ENCODE measurements at places on chromosomes 2 and 18.

GRCh38 chr18:49843131-49843530, 29.8 kb upstream of the ACAA2 start:
- DNase-seq: no peak

GRCh38 chr18:68705119-68705518, 9.8 kb downstream of the TMX3 start:
- DNase-seq: no peak

DNA sequence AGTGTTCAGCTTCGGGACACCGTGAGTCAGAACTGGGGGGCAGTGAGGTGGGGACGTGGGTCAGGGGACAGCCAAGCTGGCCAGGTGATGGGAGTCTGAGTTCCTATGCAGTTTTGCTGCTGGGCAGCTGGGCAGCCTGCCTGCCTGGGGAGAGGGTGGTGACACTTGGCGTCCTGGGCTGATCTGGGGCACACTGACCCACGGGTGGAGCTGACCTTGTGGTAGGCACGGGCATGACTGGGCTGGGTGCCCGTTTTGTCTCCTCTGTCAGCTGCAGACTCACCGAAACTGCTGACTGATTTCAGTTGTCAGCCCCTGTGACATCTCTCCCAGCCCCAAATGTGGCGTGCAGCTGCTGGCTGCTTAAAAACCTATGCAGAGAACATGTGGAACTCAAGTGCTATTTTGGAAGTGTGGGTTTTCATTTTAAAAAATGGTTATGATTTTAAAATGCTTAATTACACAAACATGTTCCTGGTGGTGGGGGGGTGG, 32.6 kb upstream of the E2F6 start:
- DNase-seq: no peak

GRCh38 chr2:188042412-188042811, 249.3 kb upstream of the GULP1 start:
- DNase-seq: no peak

DNA sequence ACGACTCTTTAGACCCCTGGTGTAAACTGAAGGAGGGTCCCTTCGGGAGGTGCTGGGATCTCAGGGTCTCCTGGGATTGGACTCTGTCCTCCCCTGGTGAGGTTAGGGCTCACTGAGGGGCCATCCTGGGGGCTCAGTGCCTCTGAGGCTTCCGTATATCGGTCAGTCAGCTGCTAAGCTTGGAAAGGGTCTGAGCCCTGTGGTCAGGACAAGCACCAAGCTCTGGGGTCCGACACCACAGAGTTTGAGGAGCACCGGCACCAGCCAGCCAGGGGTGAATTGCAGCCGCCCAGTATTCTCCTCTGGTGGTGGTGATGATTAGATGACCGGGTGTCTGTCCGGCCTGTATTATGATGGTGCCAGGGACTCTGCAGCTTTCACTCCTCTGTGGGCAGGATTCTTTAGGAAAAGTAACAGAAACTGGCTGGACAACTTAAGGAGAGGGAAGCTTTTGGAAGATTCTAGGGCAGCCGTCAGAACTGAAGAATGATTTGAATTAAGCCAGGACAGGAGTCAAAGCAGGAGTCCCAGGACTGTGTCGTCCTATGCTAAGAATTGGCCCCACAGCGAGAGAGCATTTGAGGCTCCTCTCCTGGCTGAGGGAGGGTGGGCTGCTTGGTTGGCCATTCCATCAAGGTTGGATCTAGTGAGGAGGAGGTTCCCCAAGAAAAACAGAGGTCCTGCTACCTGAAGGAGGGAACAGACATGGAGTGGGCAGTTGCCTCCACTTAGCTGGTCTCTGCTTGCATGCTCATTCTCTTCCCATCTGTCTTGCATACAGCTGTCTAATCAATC, 158.6 kb upstream of the HS6ST1 start:
- DNase-seq: no peak

GRCh38 chr18:3114451-3114850, 101.5 kb upstream of the LPIN2 start:
- no peak for DNase-seq

DNA sequence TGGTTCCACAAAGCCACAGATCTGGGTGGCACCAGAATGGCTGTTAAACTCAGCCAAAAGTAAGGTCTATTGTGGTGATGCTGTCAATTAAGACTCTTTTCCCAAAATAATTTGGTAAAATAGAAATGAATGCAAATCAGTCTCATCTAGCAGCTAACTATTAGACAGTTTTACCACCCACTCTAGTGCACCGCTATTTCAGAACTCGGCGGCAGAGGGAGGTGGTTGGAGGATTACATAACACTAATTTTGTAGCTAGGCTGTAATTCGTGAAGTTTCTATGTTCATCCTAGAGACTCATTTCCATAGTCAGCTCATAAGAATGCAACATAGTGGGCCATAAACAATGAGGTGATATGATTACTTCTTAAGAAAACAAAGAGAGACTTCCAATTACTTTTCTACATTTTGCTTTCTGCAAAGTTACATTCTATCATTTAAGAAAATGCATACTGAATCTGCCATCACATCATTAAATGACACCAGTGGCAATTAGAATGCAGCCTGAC, 413.8 kb downstream of the FBXO15 start:
- DNase-seq: no peak

GRCh38 chr2:119158563-119159347, at the start of gene C1QL2:
Gene C1QL2 (minus strand): TSS chr2:119158751. CDS start chr2:119158269, 482 bp downstream.
- no peak for DNase-seq

GRCh38 chr2:237057893-237058300, 27.8 kb upstream of the COPS8 start:
- DNase-seq: no peak

- DNase-seq: no peak
These were observed 58.7 kb downstream of the PIGN start for GRCh38 chr18:62128157-62128556.

- DNase-seq: no peak
These were observed 81.9 kb downstream of the SLC4A3 start for GRCh38 chr2:219709331-219709761.

DNA sequence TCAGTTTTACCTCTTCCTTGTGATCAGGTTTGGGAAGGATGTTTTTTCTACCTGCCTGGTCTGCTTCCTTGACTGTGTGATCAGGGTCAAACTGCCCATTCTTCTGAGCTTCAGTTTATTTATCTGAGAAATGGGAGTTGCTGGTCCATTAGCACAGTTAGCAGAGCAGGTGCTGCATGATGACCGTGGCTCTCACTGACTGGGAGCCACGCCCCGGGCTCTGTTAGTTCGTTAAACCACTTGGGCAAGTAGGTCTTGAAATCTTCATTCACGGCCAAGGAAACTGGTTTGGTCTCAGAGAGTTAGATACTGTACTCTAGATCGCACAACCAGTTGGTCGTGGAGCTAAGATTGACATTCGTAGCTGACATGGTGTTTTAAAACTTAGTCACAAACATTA, 41.7 kb downstream of the INPP5D start:
- no peak for DNase-seq

DNA sequence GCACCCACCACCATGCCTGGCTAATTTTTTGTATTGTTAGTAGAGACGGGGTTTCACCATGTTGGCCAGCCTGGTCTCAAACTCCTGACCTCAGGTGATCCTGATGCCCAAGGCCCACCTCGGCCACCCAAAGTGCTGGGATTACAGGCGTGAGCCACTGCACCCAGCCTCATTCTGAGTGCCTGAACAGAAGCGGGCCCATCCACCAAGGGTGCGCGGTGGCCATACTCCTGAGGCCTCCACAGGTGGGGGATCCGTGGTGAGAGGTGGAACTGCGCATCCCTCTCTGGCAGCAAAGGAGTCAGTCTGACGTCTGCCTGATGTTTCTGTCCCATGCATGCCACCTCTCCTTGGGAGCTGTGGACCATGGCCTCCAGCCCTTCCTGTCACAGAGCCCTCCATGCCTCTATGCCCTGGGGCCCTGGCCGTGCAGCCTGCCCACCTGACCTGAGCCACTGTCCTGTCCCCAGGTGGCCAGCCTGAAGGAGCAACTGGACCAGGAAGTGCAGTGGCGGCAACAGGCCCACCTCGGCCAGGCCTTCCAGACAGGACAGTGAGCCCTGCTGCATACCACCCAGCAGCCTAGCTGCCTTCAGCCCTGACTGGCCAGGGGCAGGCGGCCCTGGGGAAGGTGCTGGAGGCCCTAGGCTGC, 7.6 kb upstream of the SNED1 start:
- no peak for DNase-seq

- DNase-seq: no peak
These were observed 1055.2 kb upstream of the FANCL start for GRCh38 chr2:59296279-59296678.

- no peak for DNase-seq
These were observed 213.6 kb downstream of the ZRANB3 start for GRCh38 chr2:135317375-135317774.

- no peak for DNase-seq
These were observed 1160.1 kb downstream of the RPIA start for GRCh38 chr2:89851583-89851905.

DNA sequence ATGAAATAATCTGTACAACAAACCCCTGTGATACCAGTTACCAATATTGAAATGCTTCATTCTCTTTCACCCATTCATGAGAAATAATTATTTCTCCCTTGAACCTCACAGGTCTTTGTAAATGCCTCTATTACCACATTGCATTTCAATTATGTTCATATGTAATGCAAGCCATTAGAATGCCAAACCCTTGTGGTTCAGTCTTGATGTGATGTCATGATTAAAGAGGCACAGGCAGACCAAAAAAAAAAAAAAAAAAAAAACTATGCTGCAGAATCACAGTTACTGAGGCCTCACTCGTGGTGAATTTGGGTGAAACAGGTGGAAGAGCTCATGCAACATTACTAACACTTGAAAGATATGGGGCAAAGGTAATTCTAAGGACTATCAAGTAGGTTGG, 9.4 kb upstream of the EPG5 start:
- no peak for DNase-seq

GRCh38 chr2:1886405-1886992, 142.2 kb upstream of the PXDN start:
- DNase-seq: no peak

- no peak for DNase-seq
These were observed 52.9 kb downstream of the ADI1 start for GRCh38 chr2:3466482-3466863.

- DNase-seq: no peak
These were observed 7.8 kb downstream of the SCYGR2 start for GRCh38 chr2:227606476-227606875.

GRCh38 chr2:117820444-117820843, 6.0 kb downstream of the DDX18 start:
- no peak for DNase-seq

DNA sequence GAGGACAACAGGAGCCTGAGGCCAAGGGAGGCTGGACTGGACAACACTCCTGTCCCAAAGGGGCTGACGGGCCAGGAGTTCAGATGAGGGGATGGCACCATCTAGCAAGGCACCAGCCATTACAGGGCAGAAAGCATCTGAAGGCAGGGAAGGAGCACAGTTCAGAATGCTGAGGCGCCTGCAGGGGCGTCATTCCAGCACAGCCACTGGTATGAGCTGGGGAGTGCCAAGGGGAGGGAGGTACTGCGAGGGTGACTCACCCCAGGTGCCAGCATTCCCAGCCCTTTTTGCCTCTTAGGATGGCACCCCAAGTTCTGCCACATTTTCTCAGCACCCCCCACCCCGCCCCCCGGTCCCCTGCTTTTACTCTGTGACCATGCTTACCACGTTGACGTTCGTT, 129.8 kb upstream of the EPAS1 start:
- no peak for DNase-seq

- no peak for DNase-seq
These were observed 134.2 kb upstream of the HS6ST1 start for GRCh38 chr2:128452536-128453530.

DNA sequence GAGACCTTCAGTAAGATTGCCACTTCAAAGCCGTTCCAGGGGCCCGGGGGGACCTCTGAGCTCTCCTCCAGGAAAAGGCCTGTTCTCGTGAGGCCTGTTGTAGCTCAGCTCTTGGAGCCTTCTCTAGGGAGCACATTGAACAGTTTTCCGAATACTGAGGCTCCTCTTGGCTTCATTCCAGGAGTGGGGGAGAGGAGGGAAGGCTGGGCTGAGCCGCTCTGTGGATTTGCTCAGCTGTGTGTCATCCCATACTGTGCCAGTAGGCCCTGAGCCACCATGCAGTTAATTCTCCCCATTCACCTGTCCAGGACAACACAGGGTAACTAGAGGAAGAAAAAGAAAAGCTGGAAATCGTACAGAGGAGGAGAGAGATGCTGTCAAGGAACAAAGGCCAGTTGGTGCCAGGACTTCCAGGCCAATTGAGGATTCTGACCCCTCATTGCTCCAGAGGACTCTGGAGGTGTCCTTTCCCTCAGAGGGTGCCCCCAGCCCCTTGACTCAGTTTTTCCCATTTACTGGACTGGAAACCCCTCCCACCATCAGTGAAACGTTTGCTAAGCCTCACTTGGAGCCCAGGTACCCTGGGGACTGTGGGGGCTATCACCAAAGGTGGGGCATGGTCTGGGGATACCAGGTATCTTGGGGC, 41.4 kb downstream of the HS1BP3 start:
- no peak for DNase-seq

DNA sequence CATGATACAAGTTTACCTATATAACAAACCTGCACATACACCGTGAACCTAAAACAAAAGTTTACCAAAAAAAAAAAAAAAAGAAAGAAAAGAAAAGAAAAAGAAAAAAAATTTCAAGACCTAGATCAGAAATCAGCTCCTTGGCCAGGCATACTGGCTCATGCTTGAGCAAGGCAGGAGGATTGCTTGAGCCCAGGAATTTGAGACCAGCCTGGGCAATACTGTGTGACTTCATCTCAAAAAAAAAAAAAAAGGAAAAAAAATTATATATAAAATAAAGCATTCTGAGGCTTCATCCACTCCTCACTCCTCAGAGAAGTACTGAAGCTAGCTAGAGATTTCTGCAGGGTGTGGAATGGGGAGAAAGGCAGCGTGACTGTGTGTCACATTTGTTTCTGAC, 11.8 kb upstream of the PROC start:
- no peak for DNase-seq

- DNase-seq: no peak
These were observed 32.4 kb downstream of the LRP2 start for GRCh38 chr2:169329688-169330554.

DNA sequence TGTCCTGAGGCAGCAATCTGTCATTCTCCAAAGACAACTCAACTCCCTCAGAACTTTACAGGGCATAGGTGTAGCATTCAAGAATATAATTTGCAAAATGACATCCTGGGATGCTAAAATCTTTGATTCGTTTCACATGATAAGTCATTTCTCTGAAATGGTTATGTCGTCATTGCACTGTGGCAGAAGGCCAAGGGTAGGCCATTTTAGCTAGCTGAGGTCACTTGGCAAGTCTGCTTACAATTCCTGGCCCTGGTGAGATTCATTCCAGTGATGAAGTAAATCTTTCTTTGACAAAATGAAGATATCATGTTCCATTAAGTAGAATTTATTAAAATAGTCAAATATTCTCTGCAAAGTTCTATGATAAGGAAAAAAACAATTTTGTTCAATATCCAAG, 1410.3 kb upstream of the LRRTM1 start:
- DNase-seq: no peak
